ENCODE measurements at places on chromosomes 2 and 18. TPM values are rescaled to one million over a fixed set of nuclear protein-coding genes. Genes with fewer than 3 reads are reported as not detected.

- H3K27ac ChIP-seq = no peak overlapping the region
- H3K4me3 ChIP-seq = no peak overlapping the region
- no peak for DNase-seq
Measured at GRCh38 chr18:24678626-24679025, 218.2 kb downstream of the HRH4 start.

- no peak overlapping the region for H3K4me3 ChIP-seq
- peaks cover 38% of the 10 kb centered on the region for H3K36me3 ChIP-seq
- peak overlapping the region; percentile 100 for H3K27ac ChIP-seq
- no peaks in the 10 kb centered on the region for H3K4me1 ChIP-seq
- no peaks in the 10 kb centered on the region for H3K27me3 ChIP-seq
Measured at GRCh38 chr2:96859681-96860064, 1.9 kb upstream of the ANKRD39 start.

GRCh38 chr18:41121116-41121826, 833.8 kb upstream of the PIK3C3 start:
- no peaks in the 10 kb centered on the region for H3K4me1 ChIP-seq
- no peaks in the 10 kb centered on the region for H3K36me3 ChIP-seq
- no peak overlapping the region for H3K27ac ChIP-seq
- H3K27me3 ChIP-seq = no peaks in the 10 kb centered on the region
- H3K4me3 ChIP-seq = no peak overlapping the region
- no peak for DNase-seq

GRCh38 chr2:150350500-150350899, 137.0 kb downstream of the RND3 start:
- H3K36me3 ChIP-seq = no peaks in the 10 kb centered on the region
- no peaks in the 10 kb centered on the region for H3K4me1 ChIP-seq
- H3K27me3 ChIP-seq = no peaks in the 10 kb centered on the region
- no peak overlapping the region for H3K4me3 ChIP-seq

Gene C2orf81
- total RNA-seq = 1.4 TPM

Gene DCDC2C
- total RNA-seq = not detected

All from sigmoid colon (tissue), 7 donors.